ENCODE measurements at places on chromosomes 12 and 14.
A peak's percentile ranks its signal among the peaks of the same experiment; 100 is the strongest.

GRCh38 chr12:6225630-6226001 lies 25.4 kb downstream of the CD9 start:
- DNase-seq, result no peak

GRCh38 chr12:6735448-6736191 lies 11.8 kb downstream of the COPS7A start:
- DNase-seq, result peak; percentile 47

GRCh38 chr12:75905922-75906321 lies 125.7 kb downstream of the PHLDA1 start:
- no peak for DNase-seq

DNA sequence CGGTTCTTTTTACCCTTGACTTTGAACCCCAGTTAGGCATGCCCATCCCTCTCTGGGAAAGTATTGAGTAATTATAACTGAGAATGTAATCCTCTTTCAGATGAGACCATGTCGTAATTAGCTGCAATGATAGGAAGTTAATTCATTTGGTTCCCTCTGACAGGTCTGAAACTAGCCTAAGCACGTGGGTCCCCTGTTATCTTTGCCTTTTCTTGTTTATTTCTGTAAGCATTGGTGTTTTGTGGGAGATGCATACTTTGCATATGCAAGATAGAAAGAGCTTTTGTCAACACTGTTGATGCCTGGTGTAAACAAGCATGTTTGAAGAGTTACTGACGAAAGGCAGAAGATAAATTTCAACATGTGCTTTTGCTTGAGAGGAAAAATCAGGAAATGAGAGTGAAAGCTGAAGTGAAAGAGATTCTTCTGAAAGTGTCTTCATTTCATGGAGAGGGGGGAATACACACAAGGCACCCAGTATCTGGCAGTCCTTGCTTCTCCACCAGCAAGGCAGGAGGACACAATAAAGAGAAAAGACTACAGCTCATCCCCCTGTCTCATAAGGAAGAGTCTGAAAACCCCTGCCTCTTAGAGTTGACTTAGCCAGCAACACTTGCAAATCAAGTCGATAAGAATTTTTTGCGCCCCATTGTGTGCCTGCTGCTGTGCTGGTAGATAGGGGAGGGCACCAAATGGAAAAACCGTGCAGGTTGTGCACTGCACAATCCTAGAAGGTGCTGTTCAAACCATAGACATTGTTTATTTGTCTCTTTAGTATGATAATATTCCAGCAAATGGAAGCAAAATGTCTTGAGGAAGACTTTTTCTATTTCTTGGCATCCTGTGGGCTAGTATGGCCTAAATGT lies 77.8 kb downstream of the SLC24A4 start:
- DNase-seq, result no peak

GRCh38 chr12:100404769-100405407 lies 48.0 kb downstream of the SLC17A8 start:
- peak; percentile 8 for DNase-seq

GRCh38 chr12:113537046-113537750 lies 65.5 kb upstream of the LHX5 start:
- DNase-seq, result no peak

DNA sequence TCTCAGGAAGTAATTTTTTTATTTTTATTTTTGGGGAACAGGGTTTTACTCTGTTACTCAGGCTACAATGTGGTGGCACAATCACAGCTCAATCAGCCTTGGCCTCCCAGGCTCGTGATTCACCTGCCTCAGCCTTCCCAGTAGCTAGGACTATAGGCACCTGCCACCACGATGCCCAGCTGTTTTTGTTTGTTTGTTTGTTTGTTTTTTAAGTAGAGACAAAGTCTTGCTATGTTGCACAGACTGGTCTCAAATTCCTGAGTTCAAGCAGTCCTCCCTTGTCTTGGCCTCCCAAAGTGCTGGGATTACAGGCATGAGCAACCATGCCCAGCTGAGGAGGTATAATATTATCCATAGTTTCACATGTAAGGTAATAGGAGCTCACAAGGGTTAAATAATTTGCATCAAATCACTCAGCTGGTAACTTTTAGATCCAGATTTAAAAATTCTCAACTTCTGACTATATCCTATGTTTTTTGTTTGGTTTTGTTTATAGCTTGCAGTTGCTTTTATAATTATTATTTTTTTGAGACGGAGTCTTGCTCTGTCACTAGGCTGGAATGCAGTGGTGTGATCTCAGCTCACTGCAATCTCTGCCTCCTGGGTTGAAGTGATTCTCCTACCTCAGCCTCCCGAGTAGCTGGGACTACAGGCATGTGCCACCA lies 629.3 kb downstream of the DIO2 start:
- DNase-seq, result peak; percentile 41

- no peak for DNase-seq
Observed at GRCh38 chr12:534216-534615, 74.5 kb downstream of the B4GALNT3 start.

DNA sequence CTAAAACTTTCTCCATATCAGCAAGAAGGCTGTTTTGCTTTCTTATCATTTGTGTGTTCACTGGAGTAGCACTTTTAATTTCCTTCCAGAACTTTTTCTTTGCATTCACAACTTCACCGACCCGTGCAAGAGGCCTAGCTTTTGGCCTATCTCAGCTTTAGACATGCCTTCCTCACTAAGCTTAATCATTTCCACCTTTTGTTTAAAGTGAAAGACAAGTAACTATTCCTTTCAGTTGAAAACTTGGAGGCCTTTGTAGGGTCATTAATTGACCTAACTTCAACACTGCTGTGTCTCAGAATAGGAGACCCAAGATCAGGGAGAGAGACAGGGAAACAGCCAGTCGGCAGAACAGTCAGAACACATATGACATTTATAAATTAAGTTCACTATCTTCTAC lies 39.3 kb downstream of the BBS10 start:
- no peak for DNase-seq

- DNase-seq, result no peak
Observed at GRCh38 chr14:93072659-93073357, 42.9 kb downstream of the ITPK1 start.

- peak; percentile 45 for DNase-seq
Observed at GRCh38 chr14:94213021-94213420, 38.9 kb downstream of the PPP4R4 start.

GRCh38 chr12:89949457-89950195 lies 241.0 kb upstream of the ATP2B1 start:
- peak; percentile 35 for DNase-seq

DNA sequence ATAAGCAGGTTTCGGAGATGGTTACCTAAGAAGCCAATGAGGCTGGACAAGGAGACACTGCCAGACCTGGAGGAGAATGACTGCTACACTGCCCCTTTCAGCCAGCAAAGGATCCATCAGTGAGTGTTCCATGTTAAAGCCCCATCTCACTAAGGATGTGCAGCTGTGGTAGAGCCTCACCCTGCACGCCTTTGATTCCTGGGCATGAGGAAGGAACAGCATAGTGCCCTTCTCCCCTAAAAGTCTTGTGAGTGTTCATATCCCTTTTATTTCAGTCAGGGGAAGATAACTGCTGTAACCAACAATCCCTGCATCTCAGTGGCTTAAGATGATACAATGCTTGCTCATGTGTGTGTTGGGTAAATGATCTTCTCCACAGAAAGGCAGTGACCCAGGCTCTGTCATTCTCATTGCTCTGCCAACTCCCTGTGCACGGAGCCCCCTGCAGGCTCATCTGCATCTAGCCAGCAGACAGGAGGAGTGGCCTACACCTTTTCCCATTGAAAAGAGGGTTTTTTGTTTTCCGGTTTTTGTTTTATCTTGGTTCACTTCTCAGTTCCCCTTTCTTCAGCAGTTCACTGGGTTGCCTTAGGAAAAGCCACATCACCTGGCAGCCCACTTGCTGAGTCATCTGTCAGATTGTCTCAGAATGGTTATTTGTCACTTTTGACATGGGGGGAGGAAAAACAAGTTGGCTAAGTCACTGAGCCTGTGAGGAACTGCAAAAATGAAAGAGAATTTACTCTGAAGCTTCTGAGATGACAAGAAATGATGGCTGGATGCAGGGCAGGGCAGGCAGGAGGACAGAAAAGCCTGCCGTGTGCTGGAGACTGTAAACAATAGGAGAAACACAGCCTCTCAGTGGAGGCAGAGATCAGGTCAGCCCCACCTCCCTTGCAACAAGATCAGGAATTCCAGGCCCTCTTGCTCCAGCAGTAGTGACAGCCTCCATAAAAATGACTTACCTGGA lies 193.3 kb downstream of the ANO4 start:
- DNase-seq, result peak; percentile 69

GRCh38 chr12:90954921-90955320 lies at the start of gene CCER1:
TSS of gene CCER1 (minus strand) at chr12:90955176. CDS start at chr12:90954742, 434 bp downstream.
- DNase-seq, result no peak

DNA sequence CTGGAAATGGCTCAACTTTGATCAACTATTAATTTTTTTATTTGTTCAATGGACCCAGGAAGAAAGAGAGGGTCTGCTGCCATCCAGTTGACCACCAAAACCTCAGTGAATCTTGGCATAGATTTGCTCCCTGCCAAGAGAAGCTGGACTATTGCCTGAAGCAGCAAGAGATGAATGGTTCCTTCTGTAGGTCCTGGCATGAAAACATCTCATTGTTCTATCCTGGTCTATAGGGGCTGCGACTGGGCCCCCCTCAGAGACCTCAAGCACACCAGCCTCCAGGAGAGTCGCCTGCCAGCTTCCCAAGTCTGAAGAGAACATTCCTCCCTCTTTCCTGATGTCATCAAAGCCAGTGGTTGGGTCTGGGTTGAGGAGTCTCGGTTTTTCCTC lies 204.9 kb downstream of the TMX1 start:
- no peak for DNase-seq

DNA sequence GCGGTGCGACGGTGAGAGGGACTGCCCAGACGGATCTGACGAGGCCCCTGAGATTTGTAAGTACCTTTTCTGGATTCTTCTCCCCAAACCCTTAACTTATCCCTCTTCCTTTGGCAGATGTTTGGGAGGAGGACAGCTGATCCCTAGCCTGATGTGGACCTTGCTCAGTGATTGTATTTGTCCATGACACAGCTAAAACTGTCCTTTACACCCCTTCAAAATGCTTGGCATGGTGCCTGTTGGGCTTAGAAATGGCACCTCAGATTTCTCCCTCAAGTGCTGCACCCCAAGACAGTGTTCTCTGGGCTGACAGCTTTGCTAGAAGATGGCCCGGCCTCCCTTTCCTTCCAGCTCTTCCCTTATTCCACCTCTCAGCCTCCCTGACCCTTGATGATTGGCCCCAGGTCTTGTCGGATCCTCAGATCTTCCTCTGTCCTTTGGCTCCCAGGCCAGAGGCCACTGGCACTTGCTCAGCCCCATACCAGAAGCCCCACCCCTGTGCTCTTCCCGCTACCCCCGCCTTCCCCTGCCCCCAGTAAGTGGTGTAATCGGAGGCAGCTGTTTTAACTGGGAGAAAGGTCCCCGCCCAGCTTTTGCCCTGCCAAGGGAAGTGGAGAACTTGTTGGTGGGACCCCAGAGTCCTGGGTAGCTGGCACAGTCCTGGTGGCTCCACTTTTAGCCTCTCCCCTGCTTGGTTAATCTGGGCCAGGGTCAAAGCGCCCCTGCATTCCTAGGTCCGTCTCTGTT lies 8.7 kb downstream of the LRP1-AS start:
- DNase-seq, result peak; percentile 83

- no peak for DNase-seq
Observed at GRCh38 chr14:65834812-65835211, 422.3 kb downstream of the FUT8 start.

DNA sequence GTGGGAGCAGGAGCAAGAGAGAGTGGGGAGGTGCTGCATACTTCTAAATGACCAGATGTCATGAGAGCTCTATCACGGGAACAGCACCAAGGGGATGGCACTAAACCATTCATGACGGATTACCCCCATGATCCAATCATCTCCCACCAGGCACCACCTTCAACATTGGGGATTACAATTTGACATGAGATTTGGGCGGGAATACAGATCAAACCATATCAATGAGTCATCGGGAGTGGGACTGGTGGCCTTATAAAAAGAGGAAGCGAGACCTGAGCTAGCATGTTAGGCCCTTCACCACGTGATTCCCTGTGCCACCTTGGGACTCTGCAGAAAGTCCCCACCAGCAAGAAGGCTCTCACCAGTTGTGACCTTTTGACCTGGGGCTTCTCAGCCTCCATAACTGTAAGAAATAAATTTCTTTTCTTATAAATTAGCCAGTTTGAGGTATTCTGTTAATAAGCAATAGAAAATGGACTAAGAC lies 28.7 kb downstream of the COX8C start:
- no peak for DNase-seq

- no peak for DNase-seq
Observed at GRCh38 chr12:24895612-24896011, 53.3 kb downstream of the BCAT1 start.

GRCh38 chr14:71452539-71452938 lies 479.7 kb upstream of the RGS6 start:
- DNase-seq, result peak; percentile 31

DNA sequence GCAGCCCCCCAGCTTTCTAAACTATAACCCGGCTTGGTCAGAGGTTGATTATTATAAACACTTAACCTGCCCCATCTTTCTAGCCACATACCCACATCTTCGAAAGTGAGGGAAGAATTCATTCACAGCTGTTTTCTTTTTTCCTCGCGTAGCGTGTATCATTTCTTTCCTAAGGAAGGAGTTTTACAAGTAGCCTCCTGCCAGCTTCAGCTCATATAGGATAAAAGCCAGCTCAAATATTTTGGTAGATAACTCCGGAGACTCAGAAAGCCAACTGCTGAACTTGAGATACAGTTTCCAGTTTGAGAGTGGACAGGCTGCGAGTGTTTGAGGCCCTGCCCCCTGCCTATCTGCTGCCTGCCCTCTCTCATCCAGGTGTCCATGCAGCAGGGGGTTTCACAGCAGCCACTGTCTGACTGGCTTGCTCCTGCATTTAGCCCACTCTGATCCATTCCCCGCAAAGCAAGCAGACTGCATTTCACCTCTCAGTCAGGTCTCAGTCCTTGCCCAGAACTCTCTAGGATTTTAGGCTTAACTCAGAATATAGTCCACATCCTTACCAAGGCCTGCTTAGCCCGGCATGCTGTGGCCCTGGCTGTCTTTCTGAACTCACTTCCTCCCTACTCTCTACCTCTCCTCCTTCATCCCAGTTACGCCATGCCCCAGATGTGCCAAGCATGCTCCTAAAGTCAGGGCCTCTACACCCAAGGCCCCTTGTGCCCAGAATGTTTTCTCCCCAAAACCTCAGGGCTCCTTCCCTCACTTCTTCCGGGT lies 46.9 kb downstream of the EVL start:
- no peak for DNase-seq

Data from foreskin fibroblast (primary cell).